ENCODE measurements at places on chromosomes 11 and 22. TPM values are rescaled to one million over a fixed set of nuclear protein-coding genes. Genes with fewer than 3 reads are reported as not detected.

The PRAME gene
- polyA plus RNA-seq, result not detected

The PNPLA5 gene
- not detected for polyA plus RNA-seq

DNA sequence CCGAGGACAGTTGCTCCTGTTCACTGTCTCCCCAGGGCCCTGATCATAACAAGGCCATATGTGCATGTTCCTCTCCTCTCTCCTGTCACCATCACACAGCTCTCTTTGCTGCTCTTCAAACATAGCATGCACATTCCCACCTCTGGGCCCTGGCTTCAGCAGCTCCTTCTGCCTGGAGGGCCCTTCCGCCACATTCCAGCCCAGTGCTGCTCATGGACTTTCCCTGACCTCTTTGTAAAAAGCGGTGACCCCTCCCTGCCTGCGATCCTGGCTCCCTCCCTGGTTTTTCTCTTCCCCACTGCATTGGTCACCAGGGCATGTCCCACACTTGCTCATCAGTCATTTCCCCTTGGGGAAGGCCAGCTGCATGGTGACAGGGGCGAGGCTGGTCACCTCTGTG, 98.2 kb downstream of the MYO18B start:
- no peak for DNase-seq

The SLC25A45 gene
- 3.7 TPM for polyA plus RNA-seq

DNA sequence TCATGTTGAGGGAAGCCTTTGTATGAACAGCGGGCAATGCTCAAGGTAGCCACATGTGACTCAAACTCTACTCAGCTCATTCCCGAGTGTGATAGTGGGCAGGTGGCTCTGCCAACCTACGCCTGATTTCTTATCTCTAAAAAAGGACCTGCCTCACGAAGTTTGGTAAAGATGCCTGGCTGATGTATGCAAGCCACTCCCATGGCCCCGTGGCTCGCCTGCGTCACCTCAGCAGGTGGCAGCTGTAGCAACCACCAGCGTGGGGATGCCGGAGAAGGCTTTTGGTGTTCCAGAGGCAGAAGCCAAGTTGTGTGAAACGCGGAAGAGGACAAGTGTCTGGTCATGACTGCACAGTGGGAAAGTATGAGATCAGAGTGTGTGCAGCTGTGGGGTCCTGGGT, 5.4 kb downstream of the FADS2 start:
- no peak for DNase-seq

DNA sequence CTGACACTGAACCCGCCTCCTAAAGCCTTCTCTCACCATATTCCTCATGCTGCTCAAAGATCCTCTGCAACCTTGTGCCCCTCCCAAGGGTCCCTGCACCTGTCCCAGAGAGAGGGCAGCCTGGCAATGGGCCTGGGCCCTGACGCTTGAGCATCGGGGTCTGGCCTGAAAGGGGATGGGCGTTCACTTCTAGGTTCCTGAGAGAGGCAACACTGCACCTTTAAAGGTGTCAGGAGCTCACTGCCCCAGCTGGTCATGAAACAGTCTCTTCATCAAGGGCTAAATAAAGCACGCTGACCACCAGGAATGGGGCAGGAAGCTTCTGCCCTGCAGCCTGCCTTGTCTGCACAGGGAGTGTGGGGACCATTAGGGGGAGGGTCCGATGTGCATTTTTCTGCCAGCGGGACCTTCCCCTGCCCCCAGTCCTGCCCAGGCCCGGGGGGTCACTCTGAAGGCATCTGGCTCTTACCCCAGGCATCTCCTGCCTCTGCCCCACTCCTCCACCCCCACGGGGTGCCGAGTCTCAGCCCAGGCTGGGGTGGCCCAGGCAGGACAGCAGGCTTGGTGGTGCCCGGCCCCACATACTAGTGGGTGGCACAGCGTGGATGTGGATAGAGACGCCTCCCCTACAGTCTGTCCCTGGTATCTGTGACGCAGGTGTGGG, 3.5 kb downstream of the C11orf21 start:
- DNase-seq, result no peak

- peak; percentile 62 for DNase-seq
Measured at GRCh38 chr11:60396382-60396781, at the start of gene MS4A14. Gene MS4A14, plus strand, starts transcription at chr11:60396459. Its CDS starts 120 bp downstream, at chr11:60396579.

GRCh38 chr11:34055218-34056000, 3.9 kb downstream of the CAPRIN1 start:
- no peak for DNase-seq

- no peak for DNase-seq
Measured at GRCh38 chr11:19432370-19433061, 191.8 kb upstream of the E2F8 start.

DNA sequence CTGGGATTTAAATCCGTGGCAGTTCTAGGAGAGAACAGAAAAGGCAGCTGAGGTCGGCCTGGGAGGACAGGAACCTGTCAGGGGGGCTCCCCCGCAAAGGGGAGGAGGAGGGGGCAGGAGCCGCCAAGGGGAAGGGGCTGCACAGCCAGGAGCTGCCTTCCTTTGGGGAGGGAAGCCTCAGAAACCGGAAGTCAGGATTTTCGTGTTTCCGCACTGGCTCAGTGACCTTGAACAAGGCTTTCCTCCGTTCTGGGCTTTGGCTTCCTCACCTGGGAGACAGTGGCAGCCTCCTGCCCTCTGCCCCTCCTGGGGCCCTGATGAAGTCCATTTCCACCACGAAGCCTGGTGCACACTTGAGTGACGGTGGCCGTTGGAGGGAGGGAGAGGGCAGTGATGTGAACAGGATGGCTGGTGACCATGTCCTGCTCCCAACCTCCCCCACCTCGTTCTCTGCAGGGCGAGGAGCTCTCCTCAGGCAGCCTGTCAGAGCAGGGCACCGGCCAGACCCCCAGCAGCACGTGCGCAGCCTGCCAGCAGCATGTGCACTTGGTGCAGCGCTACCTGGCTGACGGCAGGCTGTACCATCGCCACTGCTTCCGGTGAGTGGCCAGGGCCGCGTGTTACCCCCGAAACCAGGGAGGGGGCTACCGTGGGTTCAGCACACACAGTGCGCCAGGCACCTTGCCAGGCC, 12.6 kb downstream of the MICALL1 start:
- DNase-seq, result no peak

DNA sequence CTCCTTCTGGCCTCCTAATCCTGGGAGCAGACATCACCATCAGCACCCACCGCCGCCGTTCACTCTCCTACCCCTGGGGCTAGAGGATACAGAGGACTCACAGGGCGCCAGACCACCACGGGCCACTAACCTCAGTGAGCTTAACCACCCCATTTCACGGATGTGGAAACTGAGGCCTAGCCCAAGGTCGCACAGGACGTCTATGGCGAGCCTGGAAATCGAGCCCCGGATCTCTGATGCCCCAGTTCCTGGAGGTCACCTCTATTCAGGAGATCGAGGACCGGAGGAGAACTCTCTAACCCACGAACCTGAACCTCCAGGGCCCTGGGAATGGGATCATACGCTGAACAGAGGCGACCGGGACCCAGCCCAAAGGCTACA, 349 bp downstream of the TIMM10 start:
- no peak for DNase-seq

The ROBO4 gene
- polyA plus RNA-seq, result not detected

The SAA2 gene
- not detected for polyA plus RNA-seq

The YPEL1 gene
- 2.3 TPM for polyA plus RNA-seq

The RBM4 gene
- polyA plus RNA-seq, result 79.0 TPM

The MYRF gene
- polyA plus RNA-seq, result 0.18 TPM

GRCh38 chr11:18493310-18493709, 33.4 kb downstream of the TSG101 start:
- no peak for DNase-seq

The GPR83 gene
- polyA plus RNA-seq, result not detected

DNA sequence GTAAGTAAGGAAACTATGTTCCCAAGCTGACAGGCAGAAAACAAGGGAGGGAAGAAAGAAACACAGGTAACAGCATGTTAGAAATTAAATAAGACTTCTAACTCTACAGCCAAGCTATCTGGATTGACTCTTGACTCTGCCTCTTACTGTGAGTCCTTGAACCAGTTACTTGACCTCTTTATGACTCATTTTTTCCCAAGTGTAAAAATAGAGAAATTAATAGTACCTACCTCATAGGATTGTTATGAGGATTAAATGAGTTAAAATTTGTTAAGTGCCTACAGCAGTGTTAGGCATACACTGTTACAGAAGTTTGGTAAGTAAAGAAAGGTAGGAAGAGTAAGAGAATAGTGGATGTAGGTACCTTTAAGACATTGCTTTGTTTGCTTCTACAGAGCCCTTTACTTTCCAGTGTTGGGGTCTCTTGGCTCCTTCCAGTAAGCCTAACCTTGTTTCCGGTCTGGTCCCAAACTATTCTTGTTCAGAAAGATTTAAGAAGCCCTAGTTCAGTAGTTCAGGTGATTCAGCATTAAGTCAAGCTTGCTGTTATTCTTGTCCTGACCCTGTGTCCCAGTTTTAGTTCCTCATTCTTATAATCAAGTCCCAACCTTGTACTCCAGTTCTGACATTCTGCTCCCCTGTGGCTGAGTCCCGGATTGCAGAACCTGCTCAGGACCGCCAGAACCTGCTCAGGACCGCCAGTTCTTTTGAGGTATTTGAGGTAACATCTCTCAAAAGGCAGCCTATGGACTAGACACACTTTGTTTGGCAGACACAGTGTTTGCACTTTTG, 963.4 kb upstream of the CCDC90B start:
- no peak for DNase-seq

DNA sequence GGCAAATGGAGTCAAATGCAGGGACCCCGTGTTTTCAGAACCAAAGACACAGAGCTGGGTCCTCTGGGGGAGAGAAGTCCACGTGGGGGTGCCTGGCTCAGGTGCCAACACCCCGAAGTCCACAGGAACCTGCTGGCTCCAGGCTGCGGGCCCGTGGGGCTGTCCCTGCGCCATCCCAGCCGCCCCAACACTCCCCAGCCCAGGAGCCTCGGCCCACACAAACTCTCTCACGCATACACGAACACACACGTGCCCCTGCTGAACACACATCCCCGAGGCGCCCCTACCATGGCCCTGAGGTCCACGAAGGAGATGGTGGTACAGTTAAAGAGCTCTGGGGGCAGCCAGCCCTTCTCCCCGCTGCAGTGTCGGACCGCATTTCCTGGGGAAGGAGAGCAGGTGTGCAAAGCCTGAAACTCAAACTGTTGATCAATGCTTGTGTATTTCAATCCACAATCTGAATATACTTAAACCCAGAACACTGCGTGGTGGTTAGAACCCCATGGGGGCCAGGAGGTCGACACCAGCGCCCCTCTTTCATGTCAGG, 54.7 kb downstream of the TRMU start:
- no peak for DNase-seq

The OR2AG1 gene
- polyA plus RNA-seq, result not detected

DNA sequence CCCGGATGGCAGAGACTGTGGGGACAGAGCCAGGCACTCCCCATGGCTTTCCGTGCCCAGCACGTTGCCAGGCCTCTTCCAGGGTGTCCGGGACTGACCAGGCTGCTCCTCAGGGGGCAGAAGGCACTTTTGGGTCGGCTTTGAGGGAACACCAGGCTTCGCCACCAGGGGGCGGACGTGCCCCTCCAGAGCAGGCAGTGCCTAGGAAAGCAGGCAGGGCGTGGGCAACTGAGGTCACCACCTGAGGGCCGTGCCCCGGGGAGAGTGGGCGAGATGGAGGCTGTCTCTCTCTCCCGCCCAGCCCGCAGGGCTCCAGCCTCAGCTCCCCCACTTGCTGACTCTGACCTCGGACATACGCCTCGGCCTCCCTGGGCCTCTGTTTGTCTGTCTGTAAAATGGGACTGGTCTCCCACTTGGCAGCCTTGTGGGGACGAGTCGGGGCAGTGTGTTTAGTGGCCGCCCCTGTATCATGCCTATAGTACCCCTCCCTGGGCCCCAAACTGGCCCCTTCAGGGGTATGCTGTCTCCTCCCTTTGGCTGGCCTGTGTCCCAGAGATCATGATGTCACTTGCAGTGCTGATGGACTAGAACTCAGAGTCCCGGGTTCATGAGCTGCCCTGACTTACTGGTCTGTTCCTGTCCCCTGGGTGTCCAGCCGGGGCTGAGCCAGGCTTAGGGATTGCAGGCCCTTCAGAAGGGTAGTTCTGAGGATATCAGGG, 4.4 kb upstream of the PRR5 start:
- peak; percentile 71 for DNase-seq

GRCh38 chr22:20407829-20408228, 13.9 kb downstream of the ZNF74 start:
- no peak for DNase-seq

DNA sequence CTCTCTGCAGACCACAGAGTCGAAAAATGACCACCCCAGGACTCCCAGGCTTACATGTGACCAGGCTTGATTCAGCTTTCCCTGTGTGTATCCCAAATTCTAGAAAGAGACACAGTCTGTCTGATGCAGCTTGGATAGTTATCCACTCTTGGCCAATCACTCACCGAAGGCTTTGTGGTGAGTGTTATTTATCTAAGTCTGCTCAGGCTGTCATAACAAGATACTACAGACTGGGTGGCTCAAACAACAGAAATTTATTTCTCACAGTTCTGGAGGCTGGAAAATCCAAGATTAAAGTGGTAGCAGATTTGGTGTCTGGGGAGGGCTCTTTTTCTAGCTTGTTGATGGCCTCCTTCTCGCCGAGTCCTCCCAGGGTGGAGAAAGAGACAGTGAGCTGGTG, 63.2 kb downstream of the ZBTB16 start:
- no peak for DNase-seq

- DNase-seq, result no peak
Measured at GRCh38 chr11:19766206-19766605, 53.6 kb downstream of the NAV2 start.

DNA sequence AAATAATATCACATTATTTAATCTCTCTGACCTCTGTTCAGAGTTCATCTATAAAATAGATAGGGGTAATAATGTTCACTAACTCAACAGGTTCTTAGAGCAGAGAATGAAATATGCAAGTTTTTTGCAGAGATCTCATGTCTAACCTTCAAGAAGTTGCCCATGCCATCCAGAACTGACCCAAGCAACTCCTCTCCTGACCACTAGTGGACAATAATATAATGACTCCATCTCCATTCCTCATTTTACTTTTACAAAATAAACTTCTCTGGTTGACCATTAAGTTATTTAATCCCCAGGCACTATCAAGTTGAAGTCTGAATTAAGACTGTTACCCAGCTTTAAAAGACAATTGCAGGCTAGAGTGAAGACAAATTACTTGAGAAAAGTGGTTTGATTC, 382.6 kb downstream of the KCNA4 start:
- DNase-seq, result no peak

DNA sequence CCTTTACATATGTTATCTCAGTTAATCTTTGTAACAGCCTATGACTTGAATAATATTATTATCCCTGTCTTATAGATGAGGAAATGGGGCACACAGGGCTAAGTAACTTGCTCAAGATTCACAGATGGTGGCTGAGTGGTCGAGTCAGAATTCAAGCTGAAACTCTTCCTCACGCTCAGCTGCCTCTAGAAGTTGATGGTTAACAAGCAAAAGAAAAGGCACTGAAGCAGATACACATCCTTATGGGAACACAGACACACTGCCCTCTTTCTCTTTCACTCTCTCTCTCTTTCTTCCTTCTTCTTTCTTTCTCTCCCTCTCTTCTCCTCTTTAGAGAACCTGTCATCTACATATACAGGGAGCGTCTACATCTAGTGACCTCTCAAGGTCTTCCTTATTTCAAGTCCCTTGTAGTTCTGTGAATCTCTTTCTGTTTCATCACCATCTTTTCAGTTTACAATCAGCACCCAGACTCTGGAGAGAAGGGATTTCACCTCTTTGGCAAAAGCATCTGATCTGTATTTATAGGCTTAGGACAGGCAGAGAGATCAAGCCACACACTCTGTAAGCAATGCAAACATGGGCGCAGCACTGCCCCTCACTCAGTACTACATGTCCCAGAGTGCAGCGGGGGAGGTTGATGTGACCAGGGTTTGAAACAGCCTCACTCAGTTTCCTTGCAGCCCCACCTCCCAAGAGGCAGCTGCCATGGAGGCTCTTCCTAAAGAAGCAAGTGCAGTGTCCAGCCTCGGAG, 75.7 kb downstream of the GRAMD1B start:
- DNase-seq, result no peak

Data from CD14-positive monocyte (primary cell).